ENCODE measurements at places on chromosomes 5 and 9.

GRCh38 chr9:36985769-36986467, 48.1 kb downstream of the PAX5 start:
- no peak for DNase-seq

DNA sequence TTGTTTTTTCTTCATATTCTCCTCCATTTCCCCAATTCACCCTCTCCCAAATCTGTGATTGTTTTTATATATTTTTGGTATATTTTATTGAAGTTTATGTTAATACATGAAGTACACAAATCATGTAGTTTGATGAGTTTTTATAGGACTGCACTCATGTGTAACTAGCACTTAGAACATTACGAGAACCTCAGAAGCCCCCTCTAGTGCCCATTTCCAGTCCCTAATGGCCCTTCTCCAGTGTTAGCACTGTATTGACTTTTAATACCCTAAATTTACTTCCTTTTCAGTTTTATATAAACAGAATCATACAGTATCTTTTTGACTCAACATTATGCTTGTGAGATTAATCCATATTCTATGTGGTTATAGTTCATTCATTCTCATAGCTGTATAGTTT, 18.5 kb upstream of the FKTN start:
- DNase-seq, result no peak

DNA sequence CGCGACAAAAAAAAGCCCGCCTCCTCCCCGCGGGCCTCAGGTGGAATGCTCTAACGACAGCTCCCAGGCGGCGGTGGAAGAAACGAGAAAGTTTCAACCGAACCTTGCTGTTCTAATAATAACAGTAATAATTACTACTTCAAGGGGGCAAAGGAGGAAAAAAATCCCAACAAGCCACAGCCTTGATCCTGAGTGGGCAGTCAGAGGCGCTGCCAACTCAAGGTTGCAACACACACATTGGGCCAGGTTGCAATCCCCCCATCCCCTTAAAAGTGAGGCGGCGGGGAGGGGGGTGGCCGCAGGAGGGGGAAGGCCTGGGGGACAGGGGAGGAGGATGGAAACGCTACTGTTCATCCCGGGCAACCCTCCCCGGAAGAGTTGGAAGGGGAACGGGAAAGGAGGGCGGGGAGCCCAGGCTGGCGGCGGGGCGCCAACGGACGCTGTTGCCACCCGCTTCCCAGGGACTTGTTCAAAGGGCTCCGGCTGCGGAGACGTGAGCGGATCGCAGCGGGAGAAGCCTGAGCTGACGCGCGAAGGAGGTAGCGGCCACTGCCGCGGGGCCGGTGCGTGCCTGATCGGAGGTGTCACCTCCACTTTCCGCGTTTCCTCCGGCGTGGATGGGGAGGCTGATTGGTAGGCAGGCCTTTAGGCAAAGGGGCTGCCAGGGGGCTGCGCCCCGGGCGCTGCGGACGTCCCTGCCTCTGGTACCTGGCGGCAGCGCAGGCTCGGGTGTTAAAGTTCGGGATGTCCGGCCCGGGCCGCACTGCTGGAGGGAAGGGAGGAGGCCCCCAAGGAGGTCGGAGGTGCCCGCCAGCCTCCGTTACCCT, 647 bp downstream of the SMARCA2 start:
- peak; percentile 80 for DNase-seq

DNA sequence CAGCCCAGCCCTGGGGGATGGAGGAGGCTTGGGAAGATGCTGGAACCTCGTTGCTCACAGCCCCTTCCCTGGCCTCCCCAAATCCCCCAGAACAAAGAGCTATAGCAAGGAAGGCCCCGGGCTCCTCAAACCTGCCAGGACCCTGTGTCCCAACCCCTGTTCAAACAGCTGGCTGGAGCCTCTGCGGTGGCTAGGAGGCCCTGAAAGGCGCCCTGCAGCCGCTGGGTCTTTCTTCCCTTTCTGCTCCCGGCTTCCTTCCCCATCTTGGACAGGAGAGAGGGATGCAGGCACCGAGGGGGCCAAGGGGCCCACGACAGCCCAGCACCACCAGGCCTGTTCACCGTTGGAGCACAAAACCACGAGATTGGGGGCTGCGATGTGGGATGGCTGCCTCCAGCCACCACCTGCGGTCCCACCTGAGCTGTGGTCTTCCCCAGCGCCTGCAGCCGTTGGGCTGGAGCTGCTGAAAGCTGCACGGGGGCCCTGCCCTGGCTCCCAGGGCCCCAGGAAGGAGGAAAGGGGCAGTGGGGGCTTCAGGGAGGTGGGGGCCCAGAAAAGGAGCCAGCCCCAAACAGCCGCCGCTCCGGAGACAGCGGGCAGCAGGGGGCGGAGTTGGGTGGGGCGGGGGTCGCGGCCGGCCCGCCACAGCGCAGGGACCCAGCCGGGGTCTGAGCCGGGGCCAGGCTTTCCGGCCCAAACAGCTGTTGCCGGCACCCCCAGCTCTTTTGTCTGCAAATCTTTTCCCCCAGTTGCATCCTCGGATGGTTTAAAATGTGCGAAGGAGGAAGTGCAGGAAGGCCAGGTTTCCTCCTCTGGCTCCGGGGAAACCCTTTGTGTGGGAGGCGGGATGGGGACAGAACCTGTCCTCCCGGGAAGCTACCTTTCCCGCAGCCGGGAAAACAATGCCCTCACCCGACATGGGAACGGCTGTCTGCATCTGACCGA, 16.1 kb downstream of the NOTCH1 start:
- DNase-seq, result no peak

- DNase-seq, result no peak
These were observed 68.1 kb downstream of the INVS start for GRCh38 chr9:100167176-100167575.

DNA sequence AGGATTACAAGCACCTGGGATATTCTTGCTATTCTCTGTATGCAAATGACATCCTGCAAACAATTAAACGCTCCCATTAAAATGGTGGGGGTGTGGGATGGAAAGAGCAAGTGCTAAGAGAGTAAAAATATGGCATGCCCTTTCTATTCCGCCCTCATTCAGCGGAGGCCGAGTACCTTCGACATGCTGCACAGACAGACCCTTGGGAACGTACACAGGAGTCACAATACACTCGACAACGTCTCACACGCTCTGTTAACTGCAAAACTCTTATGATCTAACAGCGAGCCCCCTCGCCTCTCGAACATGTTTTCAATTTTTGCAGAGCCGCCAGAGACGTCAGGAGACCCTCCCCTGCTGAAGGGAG, 322.2 kb downstream of the CEMIP2 start:
- no peak for DNase-seq

DNA sequence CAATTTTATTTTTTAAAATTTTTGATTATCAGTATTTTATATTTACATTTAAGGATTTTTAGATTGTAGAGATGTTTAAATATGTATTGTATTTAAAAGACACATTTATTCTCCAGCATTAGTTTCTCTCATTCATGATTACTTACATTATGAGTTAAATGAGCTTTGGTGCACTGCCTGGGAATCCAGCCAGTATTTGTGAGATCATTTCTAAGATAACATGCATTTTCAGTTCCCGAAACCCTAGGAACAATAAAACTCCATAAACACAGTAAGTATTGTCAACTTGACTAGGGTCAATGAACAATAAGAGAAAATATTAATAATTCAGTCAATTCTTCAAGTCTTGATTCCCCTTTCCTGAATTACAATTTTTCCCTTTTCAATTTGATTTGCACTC, 403.3 kb downstream of the PLK2 start:
- no peak for DNase-seq

DNA sequence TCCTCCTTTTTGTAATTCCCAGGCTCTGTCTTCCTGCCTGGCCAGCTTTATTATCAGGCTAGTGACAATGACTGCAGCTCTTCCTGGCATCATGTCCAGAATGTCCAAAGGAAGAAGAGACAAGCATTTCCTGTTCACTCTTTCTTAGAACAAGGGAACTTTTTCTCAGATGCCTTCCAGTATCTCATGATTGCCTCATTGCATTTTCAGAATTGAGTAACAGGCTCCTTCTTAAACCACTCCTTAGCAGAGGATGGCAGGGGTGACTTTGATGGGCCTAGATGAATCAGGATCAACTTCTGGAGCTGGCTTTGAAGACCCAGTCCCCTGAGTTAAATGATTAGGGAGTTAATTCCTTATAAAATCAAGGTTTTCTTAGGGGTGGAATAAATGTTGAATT, 92.9 kb upstream of the RASGRF2 start:
- DNase-seq, result no peak

DNA sequence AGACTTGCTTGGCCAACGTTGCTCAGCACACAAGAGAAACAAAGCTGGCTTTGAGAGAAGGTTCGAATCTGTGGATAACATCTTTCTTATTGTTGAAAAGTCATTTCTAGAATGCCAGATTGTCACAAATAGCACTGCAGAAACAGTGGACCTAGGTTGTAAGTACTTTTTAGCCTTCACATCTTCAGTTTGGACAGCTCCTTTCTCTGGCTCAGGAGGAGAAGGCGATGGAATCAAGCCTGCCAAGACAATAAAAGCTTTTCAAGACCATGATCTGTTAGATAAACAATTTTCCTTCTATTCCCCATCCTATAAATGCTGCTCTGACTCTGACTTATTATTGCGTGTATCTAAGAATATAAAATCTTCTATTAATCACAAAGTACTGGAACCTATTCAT, 615.2 kb upstream of the SEMA6A start:
- DNase-seq, result no peak

- DNase-seq, result no peak
These were observed 751.7 kb downstream of the TLE1 start for GRCh38 chr9:80937645-80938044.

- no peak for DNase-seq
These were observed 16.2 kb downstream of the SFXN1 start for GRCh38 chr5:175494264-175495183.

Measured in islet precursor cell (in vitro differentiated cells).